ENCODE measurements at places on chromosomes 16 and 17.

DNA sequence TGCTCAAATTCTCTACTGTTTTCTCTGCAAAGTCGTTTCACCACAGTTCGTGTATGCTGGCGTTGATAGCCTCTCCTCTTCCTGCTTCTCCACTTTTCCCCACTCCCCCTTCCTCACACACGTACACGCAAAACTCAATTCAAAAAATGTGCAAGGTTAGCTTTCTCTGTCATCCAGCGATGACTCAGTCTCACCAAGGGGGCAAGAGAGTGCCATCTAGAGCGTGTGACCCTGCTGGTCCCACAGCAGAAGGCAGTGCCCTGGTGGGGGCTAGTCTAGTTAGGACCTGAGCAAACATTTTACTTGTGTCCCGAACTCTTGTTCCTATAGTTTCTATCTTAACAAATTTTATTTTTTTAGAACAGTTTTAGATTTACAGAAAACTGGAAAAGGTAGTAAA, 121.2 kb upstream of the CHMP6 start:
- DNase-seq = no peak

- DNase-seq = no peak
These were observed 15.4 kb downstream of the KCNJ2 start for GRCh38 chr17:70184770-70185169.

GRCh38 chr17:29256735-29257466, 10.2 kb downstream of the CRYBA1 start:
- no peak for DNase-seq

DNA sequence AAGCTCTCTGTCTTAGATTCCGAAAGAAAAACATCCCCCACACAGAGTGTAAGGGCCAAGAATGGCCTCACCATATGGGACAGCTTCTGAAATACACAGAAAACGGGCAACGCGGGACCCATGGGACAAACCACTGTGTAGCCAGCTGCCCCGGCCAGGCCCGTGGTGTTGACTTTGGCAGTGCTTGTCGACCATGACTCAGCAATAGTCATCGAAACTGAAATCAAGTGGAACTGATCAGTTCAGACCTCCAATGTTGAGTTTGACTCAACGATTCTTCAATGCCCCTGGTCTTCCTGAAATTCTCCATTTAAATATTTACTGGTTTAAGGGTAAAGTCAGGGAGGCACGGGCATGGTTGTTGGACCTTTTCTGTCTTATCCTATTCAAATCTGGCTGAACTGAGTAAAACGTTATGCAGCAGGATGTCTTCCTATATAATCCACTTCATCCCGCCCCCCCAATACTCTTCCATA, 27.5 kb downstream of the ZFHX3 start:
- no peak for DNase-seq

GRCh38 chr16:88697831-88698615, 8.2 kb downstream of the RNF166 start:
- DNase-seq = no peak

DNA sequence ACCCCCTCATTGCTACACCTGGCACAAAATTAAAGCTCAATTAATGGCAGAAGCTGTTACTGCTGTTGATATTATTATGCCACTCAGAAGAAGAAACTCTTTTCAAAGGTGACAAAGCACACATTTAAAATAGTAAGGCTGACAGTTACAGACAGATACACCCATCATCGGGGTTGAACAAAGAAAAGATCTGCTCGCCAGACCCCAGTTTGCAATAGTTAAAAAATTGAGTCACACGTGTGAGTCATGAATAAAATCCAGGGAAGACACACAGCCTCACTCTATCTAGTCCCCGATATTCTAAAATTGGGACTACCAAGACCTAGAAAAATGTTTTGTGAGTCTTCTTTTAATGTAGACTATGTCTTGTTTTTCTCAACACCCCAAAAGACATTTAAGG, 330.0 kb upstream of the SOX9 start:
- DNase-seq = no peak

DNA sequence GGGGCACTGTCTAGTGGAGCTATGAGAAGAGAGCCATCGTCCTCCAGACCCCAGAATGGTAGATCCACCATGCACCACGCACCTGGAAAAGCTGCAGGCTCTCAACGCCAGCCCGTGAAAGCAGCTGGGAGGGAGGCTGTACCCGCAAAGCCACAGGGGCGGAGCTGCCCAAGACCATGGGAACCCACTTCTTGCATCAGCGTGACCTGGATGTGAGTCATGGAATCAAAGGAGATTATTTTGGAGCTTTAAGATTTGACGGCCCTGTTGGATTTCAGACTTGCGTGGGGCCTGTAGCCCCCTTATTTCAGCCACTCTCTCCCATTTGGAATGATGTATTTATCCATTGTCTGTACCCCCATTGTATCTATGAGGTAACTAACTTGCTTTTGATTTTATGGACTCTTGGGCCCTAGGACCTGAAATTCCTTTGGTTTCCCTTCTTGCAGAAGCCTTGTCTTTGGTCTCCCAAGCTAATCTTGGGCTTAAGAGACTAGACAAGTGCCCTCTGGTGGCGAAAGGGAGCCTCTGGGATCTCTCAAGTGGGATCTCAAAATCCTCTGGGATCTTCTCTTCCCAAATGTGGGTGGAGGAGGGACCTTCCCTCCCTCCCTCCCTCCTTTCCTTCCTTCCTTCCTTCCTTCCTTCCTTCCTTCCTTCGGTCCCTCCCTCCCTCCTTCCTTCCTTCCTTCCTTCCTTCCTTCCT, 58.2 kb upstream of the HAPSTR1 start:
- no peak for DNase-seq

DNA sequence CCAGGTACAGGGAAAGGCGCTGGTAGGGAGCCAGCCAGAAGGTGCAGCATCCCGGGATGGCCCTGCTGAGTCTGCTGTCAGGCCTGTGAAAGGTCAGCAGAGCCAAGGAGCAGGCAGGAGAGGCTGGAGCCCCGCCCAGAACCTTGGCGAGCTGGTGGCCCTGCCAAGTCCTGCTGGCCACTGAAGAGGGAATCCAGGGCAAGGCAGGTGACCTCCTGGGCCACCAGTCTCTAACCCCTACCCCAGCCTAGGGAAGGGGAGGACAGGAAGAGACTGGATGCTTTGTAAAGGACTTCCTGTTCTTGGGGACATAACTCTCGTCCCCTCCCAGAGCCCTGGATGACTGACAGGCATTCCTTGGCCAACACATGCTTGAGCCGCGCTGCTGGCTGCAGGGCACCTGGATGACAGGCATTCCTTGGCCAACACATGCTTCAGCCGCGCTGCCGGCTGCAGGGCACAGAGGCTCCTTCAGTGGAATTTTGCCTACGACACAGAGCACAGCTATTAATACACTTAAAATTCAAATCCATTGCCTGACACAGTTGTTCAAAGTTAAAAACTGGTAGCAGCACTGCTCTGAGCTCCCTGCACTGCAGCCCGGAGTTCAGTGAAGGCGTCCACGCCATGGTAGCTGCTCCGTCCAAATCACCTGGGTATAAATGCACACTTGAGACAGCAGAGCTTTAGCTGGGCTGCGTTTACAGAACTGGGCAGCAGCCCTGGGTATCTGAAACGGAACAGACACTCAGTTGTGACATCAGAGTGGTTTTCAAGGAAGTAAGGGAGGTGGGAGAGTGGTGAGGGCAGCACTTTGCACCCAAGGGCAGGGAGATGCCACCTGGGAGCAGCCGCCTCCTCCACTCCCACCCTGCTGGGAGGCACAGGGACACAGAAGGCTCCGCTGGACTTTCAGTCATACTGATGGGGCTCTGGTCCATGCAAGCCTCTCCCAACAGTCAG, 2.0 kb upstream of the BRICD5 start:
- DNase-seq = no peak

DNA sequence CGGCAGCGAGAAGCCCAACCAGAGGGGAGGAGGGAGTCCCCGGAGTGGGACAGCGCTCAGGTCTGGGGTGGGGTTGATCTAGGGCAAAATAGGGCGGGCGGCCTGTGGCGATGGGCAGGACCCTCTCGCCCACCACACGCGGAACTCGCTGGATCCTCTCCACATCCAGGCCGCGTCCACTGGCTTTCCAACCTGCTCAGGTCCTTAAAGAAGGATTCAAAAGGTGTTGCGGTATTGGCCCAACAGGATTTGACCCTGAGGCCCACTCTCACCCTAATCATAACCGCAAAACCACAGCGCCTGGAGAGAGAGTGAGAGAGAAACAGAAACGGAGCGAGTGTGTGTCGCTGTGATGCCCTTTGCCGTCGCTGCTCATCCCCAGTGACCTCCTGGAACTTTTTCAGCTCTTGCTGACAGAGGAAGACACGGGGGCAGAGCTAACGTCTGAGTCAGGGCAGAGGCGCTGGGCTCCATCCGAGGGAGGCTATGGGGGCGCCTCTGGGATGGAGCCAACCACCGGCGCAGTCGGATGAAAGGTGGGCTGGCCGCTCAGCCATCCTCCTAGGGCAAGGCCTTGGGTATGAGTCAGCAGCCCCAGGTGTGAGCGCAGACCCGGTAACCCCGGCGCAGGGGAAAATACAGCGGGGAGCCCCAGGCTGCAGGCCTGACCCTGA, 16.7 kb upstream of the OR1F1 start:
- peak; percentile 46 for DNase-seq

- no peak for DNase-seq
These were observed 38.9 kb downstream of the UBE2G1 start for GRCh38 chr17:4327606-4328005.

- no peak for DNase-seq
These were observed 2.0 kb downstream of the RARA start for GRCh38 chr17:40310882-40311391.

GRCh38 chr17:77728474-77728795, 230.1 kb upstream of the TNRC6C start:
- no peak for DNase-seq

- no peak for DNase-seq
These were observed 145.2 kb downstream of the KCNJ2 start for GRCh38 chr17:70314506-70314905.

GRCh38 chr16:4505356-4506147, 29.4 kb downstream of the HMOX2 start:
- peak; percentile 60 for DNase-seq

GRCh38 chr17:82734987-82735866, at the start of gene FN3K:
FN3K (plus strand) TSS chr17:82735615; CDS start chr17:82735637, 22 bp downstream.
- DNase-seq = peak; percentile 32

- DNase-seq = no peak
These were observed 34.3 kb upstream of the TMEM92 start for GRCh38 chr17:50239937-50240336.

DNA sequence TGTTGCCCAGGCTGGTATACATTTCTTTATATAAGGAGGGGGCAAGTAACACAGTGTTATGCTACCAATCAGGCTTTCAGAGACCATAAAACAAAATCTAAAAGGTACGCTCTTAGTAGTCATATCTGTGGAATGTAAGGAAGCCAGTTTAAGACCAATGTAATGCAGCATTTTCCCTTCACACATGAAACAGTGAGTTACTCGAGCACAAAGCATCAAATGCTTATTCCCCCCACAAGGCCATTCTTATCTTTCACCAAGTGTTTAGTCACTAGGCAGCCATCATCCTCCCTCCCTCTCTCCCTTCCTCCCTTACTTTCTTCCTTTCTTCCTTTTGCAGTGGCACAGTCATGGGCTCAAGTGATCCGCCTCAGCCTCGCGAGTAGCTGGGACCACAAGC, 12.8 kb downstream of the HMOX2 start:
- no peak for DNase-seq

DNA sequence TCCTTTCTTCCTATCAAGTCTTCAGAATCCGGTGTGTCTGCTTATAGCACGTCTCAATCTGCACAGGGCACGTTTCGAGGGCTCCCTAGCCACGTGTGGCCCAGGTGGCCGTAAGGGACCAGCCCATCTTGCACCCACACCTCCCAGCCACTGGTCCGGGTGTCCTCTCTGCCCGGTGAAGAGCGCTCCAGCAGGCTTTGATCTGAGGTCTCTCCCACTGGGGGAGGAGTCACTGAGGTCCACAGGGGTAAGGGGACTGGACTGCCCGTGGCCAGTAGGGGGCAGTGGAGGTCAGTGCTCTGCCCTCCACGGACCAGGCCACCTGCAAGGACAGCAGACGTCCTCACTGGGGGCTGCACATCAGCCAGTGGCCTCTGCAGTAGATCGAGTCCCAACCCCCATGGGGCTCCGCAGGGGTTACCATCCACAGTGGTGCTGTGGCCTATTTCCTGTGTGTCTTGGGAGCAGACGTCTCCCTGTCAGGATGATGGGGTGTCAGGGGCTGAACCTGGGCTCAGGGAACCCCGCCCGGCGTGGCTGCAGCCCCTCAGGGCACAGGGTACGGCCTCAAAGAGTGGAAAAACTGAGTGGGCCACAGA, 204.1 kb upstream of the CIBAR2 start:
- DNase-seq = peak; percentile 17

- DNase-seq = no peak
These were observed 58.5 kb downstream of the KNOP1 start for GRCh38 chr16:19659554-19659953.

- no peak for DNase-seq
These were observed 111.5 kb downstream of the ZFHX3 start for GRCh38 chr16:72936408-72936807.

GRCh38 chr17:55770196-55770870, 19.5 kb downstream of the PCTP start:
- no peak for DNase-seq

DNA sequence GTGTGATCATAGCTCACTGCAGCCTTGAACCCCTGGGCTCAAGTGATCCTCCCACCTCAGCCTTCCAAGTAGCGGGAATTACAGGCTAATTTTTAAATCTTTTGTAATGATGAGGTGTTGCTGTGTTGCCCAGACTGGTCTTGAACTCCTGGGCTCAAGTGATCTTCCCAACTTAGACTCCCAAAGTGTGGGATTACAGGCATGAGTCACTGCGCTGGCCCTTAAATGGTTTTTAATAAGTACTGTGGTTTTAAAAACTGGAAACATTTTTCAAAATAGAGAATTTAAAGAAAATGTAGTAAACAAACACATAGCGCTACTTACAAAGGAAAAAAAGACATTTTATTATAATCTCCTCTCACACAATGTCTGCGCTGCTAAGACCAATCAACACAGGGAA, 32.2 kb downstream of the MARCHF10 start:
- no peak for DNase-seq

- DNase-seq = no peak
These were observed 8.8 kb downstream of the GLIS2 start for GRCh38 chr16:4324492-4325252.

- DNase-seq = no peak
These were observed 30.3 kb upstream of the PHOSPHO1 start for GRCh38 chr17:49260817-49261291.

GRCh38 chr17:42866216-42866615, 15.2 kb downstream of the AOC3 start:
- DNase-seq = no peak

GRCh38 chr17:77783991-77784820, 174.3 kb upstream of the TNRC6C start:
- peak; percentile 62 for DNase-seq
